ENCODE measurements at places on chromosomes 7 and 10.
A peak's percentile ranks its signal among the peaks of the same experiment; 100 is the strongest.

DNA sequence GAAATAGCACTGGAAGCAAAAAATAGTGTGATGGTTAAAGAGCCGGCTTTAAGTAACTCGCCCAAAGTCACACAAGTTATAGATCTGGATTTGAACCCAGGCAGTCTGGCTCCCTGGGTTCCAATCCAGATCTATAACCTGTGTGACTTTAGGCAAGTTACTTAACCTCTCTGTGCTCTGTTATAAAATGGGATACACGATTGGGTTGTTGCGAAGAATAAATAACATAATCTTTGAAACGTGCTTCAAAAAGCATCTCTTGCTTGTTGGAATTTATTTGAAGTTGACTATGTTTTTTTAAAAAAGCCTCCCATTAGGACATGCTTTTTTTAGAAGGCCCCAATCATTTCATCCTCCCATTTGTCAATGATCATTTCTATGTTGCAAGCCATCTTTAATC, 3.5 kb upstream of the LCOR start:
- H3K4me1 ChIP-seq = peaks cover 20% of the 10 kb centered on the region
- H3K27ac ChIP-seq = no peak overlapping the region
- H3K4me3 ChIP-seq = no peak overlapping the region

DNA sequence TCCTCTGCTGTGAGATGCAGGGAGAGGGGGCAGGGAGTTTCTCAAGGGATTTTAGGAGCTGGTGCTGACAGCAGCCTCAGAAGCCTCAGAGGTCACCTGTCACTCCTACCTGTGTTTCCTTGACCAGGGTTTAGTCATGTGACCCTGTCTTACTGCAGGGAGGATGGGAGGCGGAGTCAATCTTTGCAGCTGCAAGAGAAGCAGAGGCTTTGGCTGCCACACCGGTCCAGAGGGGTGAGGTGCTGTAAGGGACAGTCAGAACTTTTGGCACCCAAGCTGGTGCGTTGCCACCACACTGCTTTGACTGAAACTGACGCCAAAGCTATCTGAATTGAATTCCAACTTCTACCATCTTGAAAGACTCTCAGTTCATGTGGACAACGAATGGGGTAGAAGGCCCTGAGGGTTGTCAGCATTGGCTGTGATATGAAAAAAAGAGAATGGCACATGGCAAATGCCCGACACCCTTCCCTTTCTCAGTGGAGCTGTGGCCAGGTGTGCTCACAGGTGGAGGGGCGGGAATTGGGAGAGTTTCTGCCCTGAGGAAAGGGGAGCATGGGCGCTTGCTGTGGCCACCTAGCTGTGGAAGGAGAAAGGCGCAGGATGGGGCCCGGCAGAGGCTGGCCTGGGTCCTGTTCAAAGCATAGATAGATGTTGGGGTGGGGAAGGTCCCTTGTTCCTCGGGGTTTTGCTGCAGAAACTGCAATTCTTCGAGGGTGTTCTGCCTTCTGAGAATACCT, 69.3 kb downstream of the ARHGAP22 start:
- no peaks in the 10 kb centered on the region for H3K27me3 ChIP-seq
- no peak overlapping the region for H3K27ac ChIP-seq
- no peak overlapping the region for H3K4me3 ChIP-seq
- no peaks in the 10 kb centered on the region for H3K36me3 ChIP-seq

GRCh38 chr7:496528-497295, 22.9 kb downstream of the PDGFA start:
- H3K36me3 ChIP-seq = no peaks in the 10 kb centered on the region
- peak; percentile 35 for DNase-seq
- H3K27ac ChIP-seq = no peak overlapping the region
- no peak overlapping the region for H3K4me3 ChIP-seq

DNA sequence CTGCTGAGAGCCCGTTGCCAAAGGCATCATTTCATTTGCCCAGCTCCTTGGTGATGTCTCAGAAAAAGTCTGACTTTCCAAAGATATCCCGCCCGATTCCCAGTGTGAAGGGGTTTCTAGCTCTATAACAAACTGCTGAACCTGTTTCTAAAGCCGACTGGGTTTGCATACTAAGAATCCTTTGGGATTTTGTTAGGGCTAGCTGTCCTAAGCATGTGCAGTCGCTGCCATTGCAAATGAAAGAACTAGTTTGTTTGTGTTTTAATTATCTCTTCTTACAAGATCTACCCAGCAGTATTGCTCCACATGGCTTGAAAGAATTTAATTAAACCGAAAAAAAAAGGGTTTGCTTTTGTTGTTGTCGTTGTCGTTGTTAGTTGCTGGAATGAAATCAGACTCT, 476.6 kb downstream of the GATA3 start:
- H3K27ac ChIP-seq = no peak overlapping the region
- H3K4me1 ChIP-seq = no peaks in the 10 kb centered on the region
- H3K27me3 ChIP-seq = no peaks in the 10 kb centered on the region
- no peak for DNase-seq

GRCh38 chr7:121798453-121798840, 74.5 kb upstream of the PTPRZ1 start:
- DNase-seq = no peak
- H3K4me3 ChIP-seq = no peak overlapping the region
- H3K36me3 ChIP-seq = no peaks in the 10 kb centered on the region
- no peaks in the 10 kb centered on the region for H3K4me1 ChIP-seq
- H3K27me3 ChIP-seq = no peaks in the 10 kb centered on the region

- H3K27ac ChIP-seq = no peak overlapping the region
- H3K4me3 ChIP-seq = no peak overlapping the region
- no peaks in the 10 kb centered on the region for H3K36me3 ChIP-seq
- no peaks in the 10 kb centered on the region for H3K4me1 ChIP-seq
These were observed 221.3 kb upstream of the DGKB start for GRCh38 chr7:15123901-15124300.

DNA sequence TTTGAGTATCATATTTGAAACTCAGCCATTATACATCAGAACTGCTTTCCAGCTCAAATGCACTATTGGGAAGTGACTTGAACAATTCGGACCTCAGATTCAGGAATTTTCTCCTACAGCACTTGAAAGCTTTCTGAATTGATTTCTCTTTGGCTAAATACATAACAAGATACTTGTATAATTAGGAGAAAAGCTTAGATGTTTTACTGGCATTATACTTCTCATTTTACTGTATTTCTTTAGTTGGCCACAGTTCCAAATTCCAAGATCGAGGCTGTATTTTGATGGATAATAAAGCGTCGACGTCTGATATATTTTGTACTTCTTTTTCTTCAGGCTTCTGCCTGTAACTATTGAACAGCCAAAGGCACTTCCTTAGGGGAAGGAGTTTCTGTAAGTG, 26.7 kb upstream of the LYZL2 start:
- no peak overlapping the region for H3K27ac ChIP-seq
- no peak for DNase-seq
- H3K4me1 ChIP-seq = no peaks in the 10 kb centered on the region
- H3K4me3 ChIP-seq = no peak overlapping the region
- H3K27me3 ChIP-seq = no peaks in the 10 kb centered on the region

DNA sequence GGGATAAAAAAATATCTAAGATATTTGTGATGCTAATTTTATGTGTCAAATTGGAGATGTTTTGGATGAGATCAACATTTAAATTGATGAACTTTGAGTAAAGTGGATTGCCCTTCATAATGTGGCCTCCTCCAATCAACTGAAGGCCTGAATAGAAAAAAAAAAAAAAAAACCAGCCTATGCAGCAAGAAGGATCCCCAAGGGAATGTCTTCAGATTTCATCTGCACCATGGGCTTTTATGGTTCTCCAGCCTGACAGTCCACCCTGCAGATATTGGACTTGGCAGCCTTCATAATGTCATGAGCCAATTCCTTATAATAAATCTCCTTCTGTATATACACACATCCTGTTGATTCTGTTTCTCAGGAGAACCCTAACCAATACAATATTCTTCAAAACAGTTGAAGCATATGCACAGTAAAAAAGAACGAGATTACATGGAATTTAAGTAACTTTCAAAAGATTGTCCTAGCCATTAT, 316.9 kb upstream of the PLXDC2 start:
- no peaks in the 10 kb centered on the region for H3K36me3 ChIP-seq
- no peaks in the 10 kb centered on the region for H3K27me3 ChIP-seq
- H3K4me1 ChIP-seq = no peaks in the 10 kb centered on the region
- H3K27ac ChIP-seq = no peak overlapping the region
- no peak overlapping the region for H3K4me3 ChIP-seq

DNA sequence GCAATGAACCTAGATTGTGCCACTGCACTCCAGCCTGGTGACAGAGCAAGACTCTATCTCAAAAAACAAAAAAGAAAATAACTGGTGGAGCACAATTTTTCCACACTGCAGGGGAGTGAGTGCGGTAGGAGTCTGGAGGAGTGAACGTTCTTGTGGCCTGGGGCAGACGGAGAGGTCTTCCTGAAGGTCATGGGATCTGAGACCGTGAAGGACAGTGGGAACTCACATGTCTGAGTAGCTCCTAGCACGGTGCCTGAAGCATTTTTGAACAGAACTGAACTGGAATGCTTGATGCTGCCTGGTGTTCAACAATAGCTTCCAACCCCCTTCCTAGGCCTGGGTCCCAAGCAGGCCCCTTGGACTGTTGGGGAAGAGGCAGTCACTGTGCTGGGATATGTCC, 84.3 kb upstream of the PODXL start:
- no peaks in the 10 kb centered on the region for H3K27me3 ChIP-seq
- no peaks in the 10 kb centered on the region for H3K36me3 ChIP-seq
- H3K27ac ChIP-seq = no peak overlapping the region
- no peaks in the 10 kb centered on the region for H3K4me1 ChIP-seq

GRCh38 chr10:20085115-20085514, 268.9 kb downstream of the PLXDC2 start:
- no peak overlapping the region for H3K4me3 ChIP-seq
- DNase-seq = no peak
- no peaks in the 10 kb centered on the region for H3K27me3 ChIP-seq
- no peaks in the 10 kb centered on the region for H3K4me1 ChIP-seq
- H3K27ac ChIP-seq = no peak overlapping the region
- no peaks in the 10 kb centered on the region for H3K36me3 ChIP-seq

GRCh38 chr7:142668495-142668894, 80.8 kb upstream of the PRSS1 start:
- H3K27me3 ChIP-seq = no peaks in the 10 kb centered on the region
- no peak for DNase-seq
- no peaks in the 10 kb centered on the region for H3K36me3 ChIP-seq
- H3K4me3 ChIP-seq = no peak overlapping the region
- no peak overlapping the region for H3K27ac ChIP-seq
- peaks cover 16% of the 10 kb centered on the region for H3K4me1 ChIP-seq

DNA sequence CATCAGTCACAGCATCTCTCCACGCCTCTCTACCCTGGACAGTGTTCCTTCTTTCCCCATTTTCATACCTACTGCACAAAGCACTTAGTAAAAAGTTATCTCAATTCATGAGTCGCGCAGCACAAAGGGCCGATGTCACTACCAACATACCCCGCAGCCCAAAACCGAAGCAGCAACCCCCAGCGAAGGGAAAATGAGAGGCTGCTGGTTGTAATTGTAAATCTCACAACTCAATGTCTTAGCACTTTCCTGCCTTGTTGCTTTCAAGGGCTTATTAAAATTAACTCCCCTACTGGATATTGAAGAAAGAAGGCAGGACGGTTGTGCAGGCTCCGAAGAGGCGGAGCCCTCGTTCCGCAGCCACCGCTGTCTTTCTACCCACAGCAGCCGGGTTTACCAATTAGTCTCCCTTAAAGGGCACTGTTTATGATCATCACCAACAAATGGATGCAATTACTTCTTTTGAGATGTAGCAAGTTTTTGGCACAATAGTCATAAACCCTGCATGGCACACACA, 6.5 kb downstream of the DIP2C start:
- H3K4me1 ChIP-seq = no peaks in the 10 kb centered on the region

DNA sequence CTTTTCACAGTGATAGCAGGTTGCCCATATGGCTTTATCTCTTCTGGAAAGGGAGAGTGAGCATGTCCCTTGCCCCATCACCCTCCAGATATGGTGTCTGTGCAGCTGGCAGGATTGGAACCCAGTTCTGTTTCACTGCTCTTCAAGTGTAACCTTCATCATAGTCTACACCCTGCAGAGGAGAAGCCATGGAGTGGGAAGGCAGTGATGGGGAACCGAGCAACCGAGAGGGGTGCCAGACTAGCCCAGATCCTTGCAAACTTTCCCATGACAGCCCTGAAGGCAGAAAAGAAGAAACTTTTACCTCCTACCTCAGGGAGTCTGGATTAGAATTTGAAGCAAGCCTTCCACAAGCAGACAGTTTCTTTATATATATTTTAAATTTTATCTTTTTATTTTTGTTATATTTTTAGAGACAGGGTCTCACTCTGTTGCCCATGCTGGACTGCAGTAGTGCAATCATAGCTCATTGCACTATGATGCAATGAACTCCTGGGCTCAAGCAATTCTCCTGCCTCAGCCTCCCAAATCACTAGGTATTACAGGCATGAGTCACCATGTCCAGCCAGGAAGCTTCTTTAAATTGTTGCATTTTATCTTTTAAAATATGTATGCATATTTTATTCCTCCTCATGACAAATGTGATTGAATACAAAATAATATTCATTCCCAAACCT, 133.3 kb downstream of the KCNMA1 start:
- H3K4me1 ChIP-seq = no peaks in the 10 kb centered on the region
- H3K36me3 ChIP-seq = no peaks in the 10 kb centered on the region
- no peak overlapping the region for H3K27ac ChIP-seq
- no peak for DNase-seq
- no peak overlapping the region for H3K4me3 ChIP-seq

DNA sequence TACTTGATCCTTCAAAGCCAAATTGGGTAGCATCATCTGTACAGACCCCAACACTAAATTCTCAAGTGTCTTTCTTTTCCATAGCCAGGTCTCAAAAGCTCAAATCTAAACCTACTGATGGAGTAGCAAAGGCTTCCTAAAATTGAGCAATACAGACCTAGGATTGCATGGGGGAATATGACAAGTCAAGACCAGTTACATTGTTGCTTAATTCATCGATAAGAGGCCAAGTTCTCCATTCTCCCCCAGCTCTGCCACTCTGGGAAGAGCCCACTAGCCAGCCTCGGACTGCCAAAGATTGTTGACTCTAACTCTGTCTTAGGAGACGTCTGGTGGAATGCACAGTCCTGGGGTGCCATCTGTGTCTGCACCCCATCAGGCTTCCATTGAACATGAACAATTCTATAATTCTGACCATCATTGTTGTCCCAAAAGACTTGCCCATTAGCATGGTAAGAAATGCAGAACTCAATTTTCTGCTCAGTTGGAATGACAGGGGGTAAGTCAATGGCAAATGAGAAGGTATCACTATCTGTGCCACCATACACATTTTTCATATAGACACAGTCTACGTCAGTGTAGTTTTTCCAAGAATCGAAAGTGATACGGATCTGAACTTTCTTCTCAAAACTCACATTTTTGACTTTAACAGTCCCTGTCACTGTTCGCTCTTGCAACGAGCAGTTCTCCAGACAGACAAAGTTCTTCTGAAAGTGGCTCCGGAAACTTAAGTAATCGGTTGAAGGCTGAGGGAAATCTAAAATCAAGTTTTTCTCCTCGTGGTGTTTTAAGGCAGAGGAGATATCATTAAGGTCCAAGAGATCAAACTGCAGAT, 2.9 kb downstream of the PPP1R3C start:
- peaks cover 10% of the 10 kb centered on the region for H3K27me3 ChIP-seq
- no peak overlapping the region for H3K4me3 ChIP-seq
- H3K36me3 ChIP-seq = no peaks in the 10 kb centered on the region
- DNase-seq = no peak
- H3K27ac ChIP-seq = no peak overlapping the region

Measured in CD8-positive, alpha-beta memory T cell (primary cell).